ENCODE measurements at places on chromosomes 5 and 9.

DNA sequence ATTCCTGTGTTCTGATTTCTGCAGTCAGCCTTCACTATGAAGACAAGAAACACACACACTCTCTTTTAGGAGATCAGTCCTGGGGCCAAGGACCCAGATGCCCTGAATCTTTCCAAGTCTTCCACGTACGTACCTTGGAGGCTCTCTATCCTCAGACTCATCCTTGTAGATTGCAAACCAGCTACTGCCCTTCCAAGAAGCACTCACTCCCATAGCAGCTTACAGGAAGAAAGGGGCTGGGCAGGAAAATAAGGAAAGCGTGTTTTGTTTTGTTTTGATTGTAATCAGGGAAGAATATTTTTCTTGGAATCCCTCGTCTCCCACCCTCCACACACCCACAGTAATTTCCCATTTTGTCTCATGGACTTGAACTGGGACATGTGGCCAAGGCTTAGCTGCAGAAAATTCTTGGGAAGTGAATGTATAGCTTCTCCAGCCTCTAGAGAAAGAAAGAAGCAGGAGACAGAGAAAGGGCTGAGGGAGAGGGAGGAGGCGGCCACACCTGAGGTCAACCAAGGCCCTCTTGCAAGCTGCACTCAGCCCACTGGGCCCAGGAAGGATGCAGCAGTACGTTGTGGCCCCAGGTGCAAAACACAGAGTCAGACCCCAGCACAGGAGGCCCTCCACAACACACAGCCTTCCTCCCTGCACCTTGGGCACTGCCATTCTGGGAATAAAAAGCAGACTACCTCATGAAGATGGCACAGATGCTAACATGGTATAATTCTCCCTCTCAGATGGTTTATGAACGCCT is 29.9 kb downstream of the IRX2 start:
- no peak overlapping the region for H3K4me3 ChIP-seq
- H3K27ac ChIP-seq, result no peak overlapping the region
- H3K27me3 ChIP-seq, result no peaks in the 10 kb centered on the region
- H3K4me1 ChIP-seq, result no peaks in the 10 kb centered on the region

GRCh38 chr5:41747301-41747700 is 122.9 kb downstream of the OXCT1 start:
- no peaks in the 10 kb centered on the region for H3K4me1 ChIP-seq
- H3K4me3 ChIP-seq, result no peak overlapping the region
- no peak for DNase-seq
- H3K36me3 ChIP-seq, result peaks cover 26% of the 10 kb centered on the region
- no peaks in the 10 kb centered on the region for H3K27me3 ChIP-seq

- no peaks in the 10 kb centered on the region for H3K27me3 ChIP-seq
- H3K27ac ChIP-seq, result no peak overlapping the region
- no peaks in the 10 kb centered on the region for H3K36me3 ChIP-seq
- no peak overlapping the region for H3K4me3 ChIP-seq
- no peak for DNase-seq
- H3K4me1 ChIP-seq, result no peaks in the 10 kb centered on the region
These were observed 3.7 kb upstream of the IRX2 start for GRCh38 chr5:2755076-2755680.

- H3K36me3 ChIP-seq, result no peaks in the 10 kb centered on the region
- no peak overlapping the region for H3K27ac ChIP-seq
- no peak overlapping the region for H3K4me3 ChIP-seq
- H3K27me3 ChIP-seq, result no peaks in the 10 kb centered on the region
- DNase-seq, result no peak
These were observed 55.1 kb upstream of the PAPPA start for GRCh38 chr9:116098476-116098875.
